ENCODE measurements at places on chromosomes 1 and 21.

GRCh38 chr1:61687901-61688300 lies 37.0 kb downstream of the TM2D1 start:
- no peak for DNase-seq

DNA sequence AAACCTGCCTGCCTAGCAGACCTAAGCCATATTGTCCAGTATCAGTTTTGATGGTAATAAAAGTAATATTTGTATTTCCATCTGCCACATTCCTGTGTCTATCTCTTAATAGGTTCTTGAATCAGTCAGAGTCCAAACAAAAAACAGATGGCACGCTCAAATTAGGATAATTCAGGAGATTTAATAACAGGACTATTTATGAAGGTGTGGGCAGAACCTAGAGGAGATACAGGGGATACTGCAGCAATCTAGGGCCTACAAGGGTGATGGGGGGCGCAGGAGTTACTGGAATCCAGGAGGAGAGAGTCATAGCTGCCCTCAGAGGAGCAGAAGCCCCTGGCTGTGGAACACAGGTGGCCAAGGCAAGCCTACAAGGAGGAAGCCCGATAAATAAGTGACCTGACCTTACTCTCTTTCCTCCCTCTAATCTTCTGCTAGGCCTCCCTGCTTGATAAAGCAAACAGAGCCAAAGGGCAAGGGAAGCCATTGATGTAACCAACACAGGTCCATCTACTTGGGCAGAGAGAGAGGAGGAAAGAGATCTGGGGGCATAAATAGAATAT lies 11.9 kb upstream of the HYI start:
- DNase-seq: no peak

- no peak for DNase-seq
Observed at GRCh38 chr1:42942444-42942843, 16.2 kb downstream of the SLC2A1 start.

GRCh38 chr1:155173478-155174323 lies at the start of gene TRIM46:
TSS of gene TRIM46 (plus strand) at chr1:155173849. CDS start at chr1:155173967, 118 bp downstream.
- peak; percentile 53 for DNase-seq

GRCh38 chr1:48566492-48566891 lies 94.5 kb upstream of the SPATA6 start:
- DNase-seq: no peak

DNA sequence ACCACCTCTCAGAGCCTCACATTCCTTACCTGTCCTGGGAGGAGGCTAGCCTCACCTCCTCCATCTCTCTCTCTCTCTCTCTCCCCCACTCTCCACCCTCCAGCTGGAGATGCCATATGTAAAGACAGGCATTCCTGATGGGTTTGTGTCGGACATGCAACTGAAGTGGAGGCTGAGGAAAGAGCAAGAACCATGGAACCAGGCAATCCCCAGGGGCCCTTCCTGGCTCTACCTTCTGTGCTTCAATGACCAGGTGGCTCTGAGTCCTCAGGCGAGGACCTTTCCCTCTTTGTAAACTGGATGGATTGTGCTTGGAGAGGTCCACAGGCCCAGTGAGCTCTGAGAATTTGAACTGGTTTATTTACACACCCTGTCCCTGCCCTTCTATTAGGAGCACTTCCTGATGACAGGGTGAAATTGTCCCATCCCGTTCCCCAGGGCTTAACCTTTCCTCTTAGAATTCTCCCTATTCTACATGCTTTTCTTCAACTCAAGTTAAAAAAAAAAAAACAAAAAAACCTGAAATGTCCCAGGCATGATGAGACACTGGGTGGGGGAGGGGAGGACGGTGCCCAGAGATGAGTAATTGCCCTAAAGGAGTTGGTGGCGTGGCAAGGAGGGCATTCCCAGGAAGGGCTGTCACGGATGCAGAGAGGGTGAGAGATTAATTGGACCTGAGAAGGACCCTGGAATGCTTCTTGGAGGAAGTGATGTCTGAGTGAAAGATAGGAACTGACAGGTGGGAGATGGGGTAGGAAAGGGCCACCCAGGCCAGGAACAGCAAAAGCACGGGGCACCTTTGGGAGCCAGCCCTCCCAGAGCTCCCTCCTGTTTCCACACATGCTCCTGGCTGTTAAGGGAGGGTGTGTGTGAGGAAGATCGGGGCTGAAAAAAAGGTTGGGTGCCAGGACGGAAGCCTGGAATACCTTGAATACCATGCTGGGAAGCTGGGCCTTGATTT lies 50.2 kb upstream of the WASF2 start:
- no peak for DNase-seq

DNA sequence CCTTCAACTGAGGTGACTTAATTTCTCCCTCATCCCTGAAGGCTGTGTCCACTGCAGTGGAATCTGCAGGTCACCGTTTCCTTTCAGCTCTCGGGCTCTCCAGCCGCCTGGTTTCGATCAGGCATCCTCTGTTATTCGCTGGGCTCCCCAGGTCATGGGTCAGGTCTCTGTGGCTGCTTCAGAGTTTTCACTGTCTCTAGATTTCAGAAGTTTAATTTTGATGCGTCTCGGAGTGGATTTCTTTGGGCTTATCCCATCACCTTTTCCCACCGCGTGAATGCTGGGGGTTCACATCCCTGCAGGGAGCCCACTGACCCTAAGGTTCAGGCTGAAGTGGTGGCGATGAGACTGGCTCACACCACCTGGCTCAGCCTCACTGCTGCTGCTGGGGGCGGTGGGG lies 3.3 kb downstream of the ACTRT2 start:
- no peak for DNase-seq

- no peak for DNase-seq
Observed at GRCh38 chr1:233718057-233718456, 104.2 kb downstream of the KCNK1 start.

DNA sequence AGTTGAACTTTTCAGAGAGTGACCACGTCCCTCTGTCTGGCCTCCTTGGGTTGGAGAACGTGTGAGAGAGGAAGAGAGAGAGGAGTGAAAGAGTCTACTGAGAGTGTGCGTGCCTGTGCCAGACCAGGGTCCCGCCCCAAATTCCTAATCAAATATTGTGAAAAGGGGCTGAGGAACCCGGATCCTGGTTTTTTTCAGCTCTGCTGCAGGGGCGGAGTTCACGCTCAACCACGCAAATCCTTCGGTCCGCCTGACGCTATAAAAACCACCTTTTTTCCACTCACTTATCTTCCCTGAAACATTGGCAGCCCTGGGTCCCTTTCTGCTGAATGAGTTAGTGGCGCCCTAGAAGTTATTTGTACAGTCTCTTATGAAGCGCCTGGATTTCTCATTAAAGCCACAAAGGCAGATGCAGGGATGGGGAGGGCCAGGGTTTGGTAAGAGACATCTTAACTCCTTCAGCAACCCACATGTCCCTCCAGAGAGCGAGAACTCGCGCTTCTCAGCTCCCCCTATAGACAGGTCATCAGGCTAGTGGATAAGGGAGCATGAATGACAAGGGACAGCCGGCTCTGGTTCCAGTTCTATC lies at the start of gene FMOD:
Gene FMOD, minus strand, starts transcription at position 86 of the 589 bp plus-strand sequence. CDS start 2,852 bp downstream, outside the sequence.
- DNase-seq: no peak

- no peak for DNase-seq
Observed at GRCh38 chr1:200668514-200669313, 993 bp downstream of the DDX59 start.

- DNase-seq: no peak
Observed at GRCh38 chr1:14929547-14930246, 223.8 kb upstream of the TMEM51 start.

GRCh38 chr21:44524414-44525371 lies 15.3 kb downstream of the KRTAP10-1 start:
- DNase-seq: no peak

DNA sequence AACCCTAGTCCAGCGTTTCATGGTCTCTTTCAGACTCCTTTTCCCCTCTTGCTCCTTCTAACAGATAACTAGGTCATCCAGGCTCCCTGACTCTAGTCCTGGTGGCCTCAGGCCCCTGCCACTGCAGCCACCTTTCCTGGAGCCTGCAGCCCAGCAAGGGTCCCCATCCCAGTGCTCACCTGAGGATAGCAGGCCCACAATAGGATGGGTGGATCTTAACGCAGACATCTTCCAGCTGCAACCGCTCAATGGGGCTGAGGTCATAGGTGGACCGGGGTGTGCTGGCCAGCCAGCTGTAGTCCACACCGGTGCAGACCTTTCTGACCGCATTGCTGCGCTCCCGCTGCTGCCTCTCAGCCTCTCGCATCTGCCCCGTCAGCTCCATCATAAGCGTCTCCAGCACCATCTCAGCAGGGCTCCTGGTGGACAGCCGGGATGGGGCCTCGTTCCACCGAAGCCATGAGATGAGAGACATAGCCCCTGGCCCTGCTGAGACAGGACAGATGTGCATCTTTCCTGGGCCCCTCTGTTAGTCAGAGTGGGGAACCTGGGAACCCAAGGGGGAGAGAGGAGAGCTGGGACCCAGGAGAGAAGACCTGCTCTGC lies 10.9 kb downstream of the RD3 start:
- no peak for DNase-seq

DNA sequence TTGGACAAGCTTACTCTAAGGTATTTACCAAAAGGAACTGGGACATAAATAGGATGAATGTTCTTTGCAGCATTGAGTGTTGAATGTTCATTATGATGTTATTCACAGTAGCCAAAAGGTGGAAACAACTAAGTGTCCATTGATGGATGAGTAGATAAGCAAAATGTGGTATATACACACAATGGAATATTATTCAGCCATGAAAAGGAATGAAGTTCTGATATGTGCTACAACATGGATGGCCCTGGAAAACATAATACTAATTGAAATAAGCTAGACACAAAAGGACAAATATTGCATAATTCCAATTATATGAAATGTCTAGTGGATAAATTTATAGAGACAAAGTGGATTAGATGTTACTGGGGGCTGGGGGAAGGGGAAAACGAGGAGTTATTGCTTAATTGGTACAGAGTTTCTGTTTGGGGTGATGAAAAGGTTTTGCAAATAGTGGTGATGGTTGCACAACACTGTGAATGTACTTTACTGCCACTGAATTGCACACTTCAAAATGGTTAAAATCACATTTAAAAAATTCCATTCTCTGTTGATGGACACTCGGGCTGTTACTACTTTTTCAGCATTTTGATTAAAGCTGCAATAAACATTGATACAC lies 2.9 kb downstream of the MTARC1 start:
- DNase-seq: no peak

DNA sequence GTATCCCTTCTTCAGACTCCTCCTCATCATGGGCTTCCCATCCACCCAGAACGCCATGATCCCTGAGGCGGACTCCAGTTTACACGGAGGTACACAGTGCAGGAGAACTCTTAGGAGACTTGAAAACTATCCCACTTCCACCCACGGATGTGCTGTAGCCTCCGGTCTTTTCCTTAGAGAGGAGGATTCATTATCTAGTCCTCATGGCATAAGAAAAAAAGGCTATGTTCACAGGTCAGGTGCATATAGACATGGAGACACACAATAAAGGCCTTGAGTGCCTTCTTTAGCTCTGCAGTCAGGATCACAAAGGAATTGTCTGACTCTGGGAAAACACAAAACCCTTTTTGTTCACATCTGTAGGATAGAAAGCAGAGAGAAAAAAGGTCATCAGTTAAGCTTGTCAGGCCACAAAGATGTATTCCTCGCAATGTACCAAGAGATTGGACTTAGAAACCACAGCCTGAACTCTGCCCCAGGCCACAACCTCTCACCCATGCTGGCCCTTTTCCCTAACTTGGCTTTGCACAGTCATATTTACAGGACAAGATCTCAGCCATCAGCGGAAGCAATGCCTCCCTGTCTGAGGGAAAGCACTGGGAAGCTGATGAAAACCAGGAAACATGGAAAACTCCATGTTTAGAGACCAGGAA lies 9.0 kb downstream of the CRP start:
- DNase-seq: no peak

DNA sequence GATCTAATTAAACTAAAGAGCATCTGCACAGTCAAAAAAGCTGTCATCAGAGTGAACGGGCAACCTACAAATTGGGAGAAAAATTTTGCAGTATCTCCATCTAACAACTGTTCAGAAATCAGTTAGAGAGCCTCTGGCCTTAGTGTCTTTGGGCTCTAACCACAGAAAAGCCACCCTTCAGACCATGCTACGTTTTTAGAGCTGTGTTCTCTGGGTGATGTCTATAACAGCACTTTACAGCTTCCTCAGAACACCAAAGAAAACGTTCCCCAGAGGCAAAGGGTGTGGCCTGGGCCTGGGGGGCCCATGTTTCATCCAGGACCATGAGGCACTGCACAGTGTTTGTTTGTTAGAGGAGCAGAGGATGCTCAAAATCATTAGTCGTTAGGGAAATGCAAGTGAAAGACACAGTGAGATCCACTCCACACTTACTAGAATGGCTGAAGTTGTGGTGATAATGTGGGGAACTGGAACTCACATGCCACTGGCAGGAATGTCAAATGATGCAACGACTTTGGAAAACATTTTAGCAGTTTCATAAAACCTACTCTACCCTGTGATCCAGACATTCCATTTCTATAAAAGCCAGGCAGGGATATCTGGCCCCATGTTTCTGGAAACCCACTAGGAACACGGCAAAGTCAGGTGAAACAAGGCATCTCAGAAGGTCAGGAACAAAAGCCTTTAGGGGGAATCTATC lies 250.4 kb upstream of the HOOK1 start:
- DNase-seq: no peak

DNA sequence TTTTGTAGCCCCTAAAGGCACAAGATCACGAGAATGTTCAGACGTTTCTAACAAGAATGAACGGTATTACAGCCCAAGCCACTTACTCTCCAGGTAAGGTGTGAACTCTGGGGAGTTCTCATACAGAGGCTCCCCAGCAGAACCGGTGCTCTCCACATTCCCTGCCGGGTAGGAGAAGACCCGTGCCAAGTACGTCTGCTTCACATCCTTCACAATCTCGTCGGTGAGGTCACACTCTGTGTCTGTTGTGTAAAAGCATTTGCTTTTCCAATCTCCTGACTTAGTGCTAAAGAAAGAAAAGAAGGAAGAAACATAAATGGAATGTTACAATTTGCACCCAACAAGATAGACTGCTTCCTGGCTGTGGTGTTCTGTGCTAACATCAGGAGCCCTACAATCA lies 5.7 kb downstream of the F3 start:
- DNase-seq: no peak

GRCh38 chr1:63976006-63976405 lies 202.2 kb downstream of the ROR1 start:
- no peak for DNase-seq

DNA sequence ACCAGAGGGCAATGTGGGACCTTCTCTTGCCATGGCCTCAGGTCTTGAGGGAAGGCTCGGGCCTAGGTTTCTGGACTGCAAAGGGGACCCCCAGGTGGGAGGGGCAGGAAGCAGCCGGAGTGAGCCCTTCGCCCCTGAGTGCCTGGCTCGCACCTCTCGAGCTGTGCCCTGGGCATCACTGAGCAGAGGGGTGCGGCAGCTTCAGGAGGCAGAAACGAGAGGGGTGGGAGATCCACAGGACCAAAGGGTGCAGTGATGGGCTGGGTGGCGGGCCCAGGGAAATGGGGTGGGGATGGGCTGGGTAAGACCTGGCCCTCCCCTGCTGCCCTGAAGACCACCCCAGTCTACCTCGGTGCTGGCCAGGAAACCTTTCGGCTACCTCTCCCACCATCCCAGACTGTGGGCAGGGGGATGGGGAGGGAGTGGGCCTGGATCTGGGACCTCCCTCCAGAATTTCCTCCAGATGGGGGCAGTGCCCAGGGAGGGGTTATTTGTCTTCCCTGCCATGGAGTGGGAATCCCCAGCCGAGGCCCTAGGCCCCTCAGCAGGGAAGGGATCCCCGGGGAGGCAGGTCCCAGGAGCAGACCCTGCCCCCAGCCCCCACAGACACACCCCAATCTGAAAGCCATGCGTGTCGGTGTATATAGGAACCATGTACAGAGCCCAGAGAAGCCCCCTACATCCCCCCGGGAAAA lies 21.3 kb downstream of the A3GALT2 start:
- DNase-seq: no peak
